ENCODE measurements at places on chromosomes 11 and 22.
A peak's percentile ranks its signal among the peaks of the same experiment; 100 is the strongest.

- DNase-seq: no peak
These were observed 47.2 kb downstream of the TP53I11 start for GRCh38 chr11:44903518-44903917.

DNA sequence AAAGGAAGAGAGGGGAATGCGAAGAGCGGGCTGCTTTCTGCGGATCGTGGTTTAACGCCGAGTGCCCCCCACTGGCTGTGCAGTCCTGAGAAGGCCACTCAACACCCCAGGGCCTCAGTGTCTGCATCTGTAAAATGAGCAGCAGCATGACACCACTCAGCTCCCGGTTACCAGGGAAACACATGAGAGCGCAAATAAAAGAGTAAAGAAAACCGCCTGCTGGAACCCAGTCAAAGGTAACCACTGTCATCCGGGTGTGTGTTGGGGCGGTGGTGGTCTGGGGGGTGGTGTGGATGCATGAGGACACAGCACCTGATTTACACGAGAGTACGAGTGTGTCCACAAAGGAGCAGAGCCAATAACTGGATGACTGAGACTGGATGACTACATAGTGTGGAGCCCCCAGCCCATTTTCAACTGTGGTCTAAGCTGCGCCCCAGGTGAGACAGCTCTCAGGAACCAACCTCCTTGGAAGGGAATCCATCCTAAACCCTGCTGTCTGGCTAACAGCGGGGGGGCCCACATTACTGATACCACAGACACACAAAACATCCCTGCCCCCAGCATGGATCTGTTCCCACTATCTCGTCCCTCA, 5.7 kb downstream of the CELSR1 start:
- DNase-seq: no peak

GRCh38 chr11:82003671-82004515, 729.8 kb downstream of the FAM181B start:
- DNase-seq: no peak

GRCh38 chr11:69217276-69218105, 61.8 kb downstream of the SMIM38 start:
- no peak for DNase-seq

DNA sequence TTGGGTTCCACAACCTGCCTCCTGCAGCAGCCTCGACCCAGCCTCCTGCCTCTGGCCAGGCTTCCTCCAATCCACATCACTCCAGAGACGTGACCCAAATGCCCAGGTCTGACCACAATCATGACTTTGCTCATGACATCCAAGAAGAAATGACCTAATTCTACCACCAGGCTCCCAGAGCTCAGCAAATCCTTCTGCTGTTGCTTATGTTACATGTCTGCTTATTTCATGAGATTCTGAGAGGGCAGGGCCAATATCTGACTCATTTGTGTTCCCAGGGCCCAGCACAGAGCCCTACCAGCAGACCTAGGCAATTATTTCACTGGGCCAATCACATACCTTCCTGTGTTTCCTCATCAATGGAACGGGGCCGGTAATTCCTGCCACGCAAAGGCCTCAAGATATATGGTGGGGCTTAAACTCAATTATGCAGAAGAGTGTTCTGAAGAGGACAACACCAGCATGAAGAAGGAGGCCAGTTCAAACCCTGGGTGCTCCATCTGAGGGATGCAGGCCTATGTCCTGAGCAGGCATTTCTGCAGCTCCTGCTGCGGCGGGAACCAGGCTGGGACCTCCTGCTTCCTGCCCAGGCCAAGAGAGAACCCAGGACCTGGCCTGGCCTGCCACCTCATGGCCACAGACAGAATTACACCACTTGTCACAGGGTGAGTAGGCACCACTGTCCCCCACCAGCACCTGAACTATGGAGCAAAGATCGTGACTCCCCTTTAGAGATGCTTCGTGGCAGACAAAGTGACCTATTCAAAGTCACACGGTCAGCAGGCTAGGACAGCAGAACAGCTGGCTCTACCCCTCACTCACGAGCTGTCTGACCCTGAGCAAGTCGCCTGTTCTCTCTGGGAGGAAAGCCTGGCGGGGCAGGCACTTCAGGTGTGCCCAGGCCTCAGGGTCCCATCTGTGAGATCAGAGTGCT, 5.9 kb downstream of the CENPM start:
- DNase-seq: peak; percentile 87

- DNase-seq: no peak
These were observed 18.4 kb upstream of the TAB1 start for GRCh38 chr22:39381009-39381755.

DNA sequence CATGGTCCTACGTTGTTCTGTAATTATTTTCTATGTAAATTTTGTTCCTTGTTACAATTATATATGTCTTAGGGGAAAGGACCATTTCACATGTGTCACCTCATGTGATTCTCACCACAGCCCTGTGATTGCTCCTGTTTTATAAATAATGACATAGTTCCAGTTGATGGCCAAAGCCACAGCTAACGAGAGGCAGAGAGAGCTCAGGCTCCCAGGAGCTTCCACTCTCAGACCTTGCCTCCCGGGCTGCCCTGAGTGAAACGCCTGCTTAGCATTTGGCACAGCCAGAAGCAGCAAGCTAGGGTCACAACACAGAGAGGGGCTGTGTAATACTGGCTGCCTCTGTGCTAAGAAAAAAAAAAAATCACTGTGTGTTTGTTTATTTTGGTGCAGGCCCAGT, 5.9 kb downstream of the TMEM121B start:
- DNase-seq: no peak

DNA sequence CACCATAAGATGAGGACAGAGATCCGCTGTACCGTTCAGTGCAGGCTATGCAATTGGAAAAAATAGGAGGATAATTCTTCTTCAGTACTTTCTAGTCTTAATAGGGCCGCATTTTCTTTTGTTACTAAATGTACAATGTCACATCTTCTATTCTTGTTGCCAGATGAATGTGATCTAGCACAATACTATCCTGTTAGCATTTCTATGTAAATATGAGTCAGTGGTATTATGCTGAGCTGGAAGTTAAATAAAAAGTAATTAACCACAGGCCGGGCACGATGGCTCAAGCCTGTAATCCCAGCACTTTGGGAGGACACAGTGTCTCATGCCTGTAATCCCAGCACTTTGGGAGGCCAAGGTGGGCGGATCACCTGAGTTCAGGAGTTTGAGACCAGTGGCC, 24.4 kb upstream of the BIRC3 start:
- DNase-seq: no peak

- DNase-seq: no peak
These were observed 10.3 kb downstream of the GAL3ST1 start for GRCh38 chr22:30564045-30564760.

GRCh38 chr22:40178417-40179409, 988 bp downstream of the TNRC6B start:
- DNase-seq: peak; percentile 46

DNA sequence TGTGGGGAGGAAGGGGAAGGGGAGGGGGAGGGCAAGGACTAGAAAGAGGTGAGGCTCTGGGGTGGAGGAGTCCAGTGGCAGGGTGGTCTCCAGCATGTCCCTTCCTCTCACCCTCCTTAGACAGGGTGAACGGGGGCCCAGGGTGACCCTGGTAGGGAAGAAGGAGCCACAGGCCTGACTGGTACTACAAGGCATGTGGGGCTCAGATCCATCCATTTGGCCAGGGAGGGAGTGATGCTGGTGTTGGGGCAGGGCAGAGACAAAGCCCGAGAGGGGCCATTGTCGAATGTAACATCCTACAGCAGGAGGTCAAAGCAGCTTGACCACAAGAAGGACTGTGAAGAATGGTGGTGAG, 69.0 kb upstream of the SHISAL1 start:
- DNase-seq: no peak

DNA sequence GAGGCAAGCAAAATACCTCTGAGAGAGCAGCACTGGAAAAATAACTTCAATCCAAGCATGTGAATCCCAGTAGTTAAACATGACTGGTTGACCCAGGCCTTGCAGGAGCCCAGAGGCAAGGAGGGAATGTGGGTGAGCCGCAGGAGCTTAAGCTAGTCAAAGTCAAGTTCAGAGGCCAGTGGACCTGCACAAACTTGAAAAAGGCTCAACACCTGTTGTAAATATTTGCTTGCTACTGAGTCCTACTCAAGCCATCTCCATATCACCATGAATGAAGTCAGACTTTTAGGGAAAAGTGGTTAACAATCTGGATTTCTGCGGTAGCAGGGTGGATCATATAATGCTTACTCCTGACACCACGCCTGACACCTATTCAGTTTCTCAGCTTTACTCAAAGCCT, 4.8 kb upstream of the CAT start:
- no peak for DNase-seq

DNA sequence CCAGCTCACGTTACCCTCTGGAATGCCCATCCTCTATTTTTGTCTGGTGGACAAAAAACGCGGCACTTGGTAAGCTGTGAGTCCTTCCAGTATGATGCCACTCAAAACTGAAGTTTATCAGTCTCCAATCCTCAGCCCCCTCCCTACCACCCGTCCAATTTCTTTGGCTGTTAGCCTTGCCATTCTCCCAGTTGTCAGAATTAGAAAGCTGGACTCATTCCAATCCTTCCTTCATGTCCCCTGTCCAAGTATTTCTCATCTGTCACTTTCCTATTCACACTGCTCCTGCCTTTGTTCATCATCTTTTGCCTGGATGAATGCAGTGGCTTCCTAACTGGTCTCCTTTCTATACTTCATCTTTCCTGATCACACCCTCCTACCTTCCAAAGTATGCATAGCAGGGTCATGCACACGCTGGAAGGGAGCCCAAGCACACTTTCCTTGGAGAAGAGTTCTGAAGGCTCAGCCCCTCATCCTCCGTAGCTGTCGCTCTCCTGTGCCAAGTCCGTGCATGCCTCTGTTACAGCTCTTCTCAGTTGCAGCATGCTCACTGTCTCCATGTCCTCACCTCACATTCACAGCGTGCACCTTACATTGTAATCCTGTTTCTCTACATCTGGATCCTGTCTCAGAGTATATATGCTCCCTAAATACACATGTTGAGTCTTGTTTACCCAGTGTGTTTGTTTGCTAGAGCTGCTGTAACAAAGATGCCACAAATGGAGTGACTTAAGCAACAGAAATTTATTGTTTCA, 19.4 kb downstream of the APLP2 start:
- no peak for DNase-seq

GRCh38 chr22:37137131-37137530, 12.6 kb downstream of the IL2RB start:
- DNase-seq: no peak

GRCh38 chr22:30747493-30747892, 52.8 kb downstream of the OSBP2 start:
- no peak for DNase-seq

GRCh38 chr11:102430158-102430836, 22.3 kb downstream of the TMEM123 start:
- no peak for DNase-seq

DNA sequence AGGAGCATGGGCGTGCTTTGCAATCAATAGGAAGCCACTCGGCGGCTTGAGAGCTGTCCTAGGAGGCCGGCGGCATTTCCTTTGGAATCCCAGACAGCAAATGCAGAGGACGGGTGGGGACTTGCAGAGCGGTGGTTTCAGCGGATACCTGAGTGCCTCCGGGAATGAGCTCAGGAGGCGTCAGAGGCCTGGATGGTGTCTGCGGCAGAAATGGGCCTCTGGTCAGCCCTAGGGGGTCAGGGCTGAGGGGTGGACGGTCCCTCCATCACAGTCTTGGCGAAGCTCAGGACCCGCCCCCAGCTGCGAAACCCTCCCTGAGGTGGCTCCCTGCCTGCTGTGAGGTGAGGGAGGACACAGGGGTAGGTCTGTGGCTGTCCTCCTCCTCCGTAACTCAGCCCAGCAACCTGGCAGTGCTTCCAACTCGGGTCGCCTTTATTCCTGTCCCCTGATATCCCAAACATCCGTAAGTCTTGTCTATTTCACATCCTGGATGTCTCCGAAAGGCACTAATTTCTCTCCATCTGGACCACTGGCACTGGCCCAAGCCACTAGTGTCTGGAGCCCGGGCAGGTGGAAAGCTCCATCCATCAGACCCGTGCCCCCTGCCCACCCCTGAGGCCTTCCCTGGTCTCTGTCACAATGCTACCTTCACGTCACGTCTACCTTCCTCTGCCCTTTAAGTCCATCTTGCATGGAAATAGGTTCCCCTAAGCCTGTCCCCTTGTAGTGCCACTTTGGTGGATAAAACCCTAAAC, 686.6 kb downstream of the BRD1 start:
- DNase-seq: no peak

GRCh38 chr22:29912605-29913398, 29.8 kb downstream of the MTMR3 start:
- no peak for DNase-seq

GRCh38 chr22:36492109-36492508, 10.7 kb upstream of the TXN2 start:
- no peak for DNase-seq

DNA sequence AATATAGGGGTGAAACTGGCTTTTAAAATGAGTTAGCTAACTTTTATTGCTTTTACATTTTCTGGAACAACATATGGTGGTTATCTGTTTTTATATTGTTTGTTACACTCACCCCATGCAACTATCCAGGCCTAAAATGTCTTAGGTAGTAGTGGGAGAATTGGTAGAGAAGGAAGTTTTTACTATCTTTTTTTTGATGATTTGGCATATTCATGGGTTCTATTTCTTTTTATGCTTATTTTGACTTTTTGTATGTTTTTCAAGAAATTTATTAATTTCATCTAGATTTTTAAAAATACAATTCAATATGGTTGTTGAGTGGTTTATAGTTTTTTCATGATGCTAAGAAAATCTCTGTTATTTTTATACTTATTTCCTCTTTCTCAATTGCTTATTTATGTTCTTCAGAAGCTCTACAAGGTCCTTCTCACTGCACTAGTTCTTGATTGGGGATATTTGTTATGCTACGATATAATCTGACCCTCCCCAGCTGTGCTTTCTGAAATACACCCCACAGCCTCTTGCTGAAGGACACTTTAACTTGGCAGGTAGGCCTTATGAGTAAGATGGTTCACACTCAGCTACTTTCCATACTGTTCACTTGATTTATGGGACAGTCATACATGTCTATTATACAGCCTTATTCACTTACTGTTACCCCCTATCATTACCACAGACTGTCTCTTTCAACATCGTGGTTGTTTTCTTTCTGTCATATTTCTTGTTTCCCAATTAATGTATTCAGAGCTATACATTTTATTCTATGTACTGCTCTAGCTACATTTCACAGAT, 431.2 kb downstream of the METTL15 start:
- DNase-seq: no peak

GRCh38 chr11:102807921-102808320, 10.0 kb upstream of the MMP1 start:
- DNase-seq: no peak

- DNase-seq: no peak
These were observed 34.4 kb downstream of the RELT start for GRCh38 chr11:73410627-73411026.

- no peak for DNase-seq
These were observed 37.4 kb upstream of the TOLLIP start for GRCh38 chr11:1346669-1347390.

All from CD8-positive, alpha-beta T cell (primary cell).